ENCODE measurements at places on chromosomes 11 and 22.

GRCh38 chr11:63945477-63946163 is 6.8 kb downstream of the NAA40 start:
- peak; percentile 73 for DNase-seq

GRCh38 chr11:129365816-129366215 is 9.8 kb upstream of the BARX2 start:
- no peak for DNase-seq

GRCh38 chr22:32562401-32562800 is 87.8 kb downstream of the FBXO7 start:
- DNase-seq, result no peak

- DNase-seq, result no peak
Measured at GRCh38 chr11:95123556-95123955, 33.9 kb downstream of the ENDOD1 start.

DNA sequence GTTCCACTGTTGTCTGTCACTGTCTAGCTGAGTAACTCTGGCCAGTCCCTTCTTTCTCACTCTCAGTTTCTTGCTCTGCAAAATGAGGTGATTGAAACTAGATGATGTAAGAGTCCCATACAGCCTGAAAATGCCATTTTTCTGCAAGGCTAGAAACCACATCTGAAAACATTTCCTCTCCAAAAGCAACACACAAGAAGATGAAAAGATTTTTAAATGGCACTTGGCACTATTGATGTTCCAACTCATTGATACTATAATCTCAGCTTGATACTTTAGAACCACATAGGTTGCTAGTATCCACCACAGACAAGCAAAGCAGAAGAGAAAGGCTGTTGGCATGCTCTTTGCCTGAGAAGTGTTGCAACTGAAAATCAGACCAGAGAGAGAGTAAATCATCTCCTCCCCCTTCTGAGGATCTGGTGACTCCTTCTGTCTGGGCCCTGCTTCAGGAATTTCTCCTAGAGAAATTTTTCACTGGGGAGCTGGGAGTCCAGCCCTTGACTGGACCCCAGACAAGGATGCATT is 1217.9 kb downstream of the LRRC4C start:
- DNase-seq, result no peak

GRCh38 chr11:70050243-70050642 is 27.9 kb upstream of the ANO1 start:
- DNase-seq, result no peak

- DNase-seq, result no peak
Measured at GRCh38 chr11:57260937-57261783, 24.1 kb upstream of the APLNR start.

DNA sequence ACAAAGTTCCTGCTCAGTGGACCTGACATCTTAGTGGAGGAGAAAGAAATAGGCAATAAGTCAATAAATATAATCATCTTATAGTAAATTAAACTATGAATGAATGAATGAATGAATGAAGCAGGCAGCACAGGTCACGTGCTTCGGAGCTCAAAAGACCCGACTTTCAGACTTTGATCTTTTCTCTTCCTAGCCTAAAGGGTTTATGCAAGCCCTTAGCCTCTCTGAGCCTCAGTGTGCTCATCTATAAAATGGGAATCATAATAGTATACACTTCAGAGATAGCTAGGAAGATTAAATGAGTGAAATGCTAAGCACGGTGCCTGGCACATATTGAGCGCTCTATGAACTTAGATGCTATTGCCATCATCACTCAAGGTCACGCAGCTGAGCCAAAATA is 7.5 kb downstream of the PVALB start:
- no peak for DNase-seq

DNA sequence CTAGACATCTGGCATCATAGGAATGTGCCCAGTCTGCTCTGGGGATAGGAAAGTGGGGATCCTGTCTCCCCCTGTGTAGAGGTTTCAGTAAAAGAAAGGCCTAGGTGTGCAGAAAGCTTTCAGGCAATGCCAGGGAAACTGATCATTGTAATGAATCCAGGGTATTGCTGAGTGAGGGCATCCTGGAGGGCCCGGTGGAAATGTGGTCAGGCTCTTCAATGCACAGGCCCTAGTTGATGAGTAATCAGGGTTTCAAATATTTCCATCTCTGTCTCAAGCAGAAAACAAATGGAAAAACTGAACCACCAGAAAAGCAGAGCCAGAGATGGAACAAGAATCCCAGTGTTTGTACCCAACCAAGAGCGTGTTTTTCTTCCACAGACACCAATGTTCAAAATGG is 2.0 kb downstream of the CD3E start:
- DNase-seq, result no peak

DNA sequence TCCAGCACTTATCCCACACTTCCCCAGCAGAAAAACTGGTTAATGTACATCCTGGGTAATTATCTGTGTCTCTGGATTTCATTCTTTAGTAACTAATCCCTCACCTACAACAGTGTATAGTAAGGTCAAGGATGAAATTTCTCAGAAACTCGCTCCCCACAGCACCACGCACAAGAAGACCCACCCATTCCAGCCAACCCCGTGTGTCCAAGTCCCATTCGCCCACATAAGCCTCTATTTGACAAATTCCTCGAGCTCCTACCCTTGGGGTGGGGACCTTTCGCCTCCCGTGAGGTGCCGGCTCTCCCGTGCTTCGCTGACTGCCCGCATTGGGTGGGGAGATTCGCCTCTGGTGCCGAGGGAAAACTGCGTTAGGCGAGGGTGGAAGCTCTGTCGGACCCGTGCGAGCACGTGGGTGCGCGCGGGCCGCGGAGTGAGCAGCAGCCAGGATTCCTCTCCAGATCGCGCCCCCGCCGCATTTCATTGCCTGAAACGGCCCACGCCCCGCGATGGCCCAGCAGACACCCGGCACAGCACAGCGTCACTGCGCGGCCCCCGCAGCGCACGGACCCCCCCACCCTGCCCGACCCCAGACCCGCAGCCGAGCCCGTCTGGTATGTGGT is 866 bp downstream of the EXPH5 start:
- DNase-seq, result no peak

- no peak for DNase-seq
Measured at GRCh38 chr11:394034-394857, at the start of gene PKP3. TSS of gene PKP3 (plus strand) at chr11:394209. CDS start at chr11:394293, 84 bp downstream.

DNA sequence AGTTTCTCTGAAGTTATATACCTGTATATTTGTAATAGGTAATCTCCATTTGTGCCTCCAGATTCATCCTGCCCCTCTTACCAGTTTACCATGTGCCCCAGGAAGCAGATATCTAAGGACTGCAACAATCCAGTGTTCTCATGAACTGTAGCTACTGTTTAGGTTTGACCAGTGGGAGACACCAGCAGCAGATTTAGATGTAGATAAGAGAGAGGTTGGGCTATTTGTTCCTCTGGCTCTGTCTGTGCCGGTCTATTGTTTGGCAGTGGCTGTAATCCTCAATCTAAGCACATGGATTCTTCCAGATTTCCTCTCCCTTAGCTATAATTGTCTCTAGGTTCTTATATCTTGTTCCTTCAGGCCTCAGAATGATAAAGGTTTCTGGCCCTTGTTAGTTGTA is 88.4 kb downstream of the ANO3 start:
- DNase-seq, result peak; percentile 9

- DNase-seq, result no peak
Measured at GRCh38 chr11:9689721-9690120, 25.8 kb downstream of the SWAP70 start.
